CD4-positive, CD25-positive, alpha-beta regulatory T cell (primary cell): ENCODE measurements at places on chromosomes 1 and 21. TPM values are rescaled to one million over a fixed set of nuclear protein-coding genes. Genes with fewer than 3 reads are reported as not detected.

Gene OR6N1
- total RNA-seq, result not detected

Gene CENPF
- 7.9 TPM for total RNA-seq

Gene LENEP
- total RNA-seq, result not detected

- no peak for DNase-seq
- no peak overlapping the region for H3K4me3 ChIP-seq
- H3K4me1 ChIP-seq, result peaks cover 9% of the 10 kb centered on the region
Measured at GRCh38 chr21:44509539-44509938, 30.5 kb downstream of the KRTAP10-1 start.

GRCh38 chr1:166127003-166127402, 39.8 kb downstream of the FAM78B start:
- DNase-seq, result no peak
- no peaks in the 10 kb centered on the region for H3K4me1 ChIP-seq
- H3K27ac ChIP-seq, result no peak overlapping the region
- no peak overlapping the region for H3K4me3 ChIP-seq
- H3K36me3 ChIP-seq, result no peaks in the 10 kb centered on the region
- H3K27me3 ChIP-seq, result no peaks in the 10 kb centered on the region

DNA sequence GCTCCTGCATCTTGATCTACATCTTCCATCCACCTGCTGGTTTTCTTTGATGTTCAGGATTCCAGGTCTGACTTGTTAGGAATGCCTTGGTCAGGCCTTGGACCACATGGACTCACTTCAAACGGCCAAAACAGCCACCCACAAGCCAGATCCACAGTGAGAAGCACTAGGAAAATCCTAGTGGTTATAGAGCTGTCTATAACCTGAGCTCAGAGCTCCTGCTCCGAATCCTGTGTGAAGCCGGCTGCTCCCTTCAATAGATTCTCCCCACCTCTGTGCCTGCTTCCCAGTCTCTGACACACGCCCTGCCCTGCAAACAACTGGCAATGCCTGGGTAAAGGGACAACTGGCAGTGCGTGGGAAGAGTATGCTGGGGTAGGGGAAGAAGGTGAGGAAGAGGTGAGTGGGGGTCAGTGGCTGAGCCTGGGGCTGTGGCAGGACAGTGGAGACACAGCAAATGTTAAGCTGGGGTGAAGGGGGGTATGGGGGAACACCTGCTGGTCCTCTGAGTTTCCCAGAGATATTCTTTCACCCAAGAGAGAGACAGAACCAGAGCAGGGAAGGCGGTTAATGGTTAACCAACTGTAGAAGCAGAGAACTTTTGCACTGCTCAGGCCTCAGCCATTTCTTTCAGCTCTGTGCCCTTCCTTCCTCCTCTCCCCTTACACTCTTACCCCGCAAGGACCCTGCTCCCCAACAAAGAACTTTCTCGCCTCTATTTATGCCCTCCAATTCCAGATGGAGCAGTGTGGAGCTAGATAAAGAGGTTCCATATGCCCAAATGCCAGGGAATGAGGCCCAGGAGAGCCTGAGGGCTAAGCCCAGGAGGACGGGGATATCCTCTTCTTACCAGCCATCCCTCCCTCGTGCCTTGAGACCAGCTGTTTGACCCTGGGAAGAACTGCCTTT, 4.5 kb downstream of the PLXNA2 start:
- H3K36me3 ChIP-seq, result no peaks in the 10 kb centered on the region
- no peak for DNase-seq
- peaks cover 17% of the 10 kb centered on the region for H3K4me1 ChIP-seq
- no peak overlapping the region for H3K4me3 ChIP-seq
- H3K27me3 ChIP-seq, result peaks cover 31% of the 10 kb centered on the region

DNA sequence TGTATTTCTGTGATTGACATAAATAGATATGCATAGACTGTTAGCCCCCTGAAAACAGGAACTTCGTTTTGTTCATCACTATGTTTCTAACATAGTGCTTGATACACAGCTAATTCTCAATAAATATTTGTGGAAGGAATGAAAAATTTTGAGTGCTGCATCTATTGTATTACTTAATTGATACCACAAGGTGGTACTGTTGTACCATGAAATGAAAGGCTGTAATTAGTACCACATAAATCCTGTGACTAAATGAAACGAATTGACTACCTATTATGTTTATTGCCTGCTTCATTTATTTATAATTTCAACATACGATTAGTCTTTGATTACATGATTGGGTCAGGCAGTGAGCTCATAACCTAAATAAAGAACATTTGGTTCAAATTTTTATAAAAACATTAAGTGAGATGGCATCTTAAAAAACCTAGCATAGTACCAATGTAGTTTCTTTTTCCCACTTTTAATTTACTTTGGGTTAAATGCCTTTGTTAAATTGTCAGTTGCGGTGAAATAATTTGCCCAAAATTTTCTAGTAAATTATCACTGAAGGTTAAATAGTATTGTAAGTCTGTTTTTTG, 15.0 kb upstream of the TGFB2 start:
- peaks cover 6% of the 10 kb centered on the region for H3K36me3 ChIP-seq
- H3K4me3 ChIP-seq, result no peak overlapping the region
- H3K27ac ChIP-seq, result no peak overlapping the region
- H3K4me1 ChIP-seq, result no peaks in the 10 kb centered on the region

- no peak overlapping the region for H3K27ac ChIP-seq
- no peak overlapping the region for H3K4me3 ChIP-seq
- H3K27me3 ChIP-seq, result no peaks in the 10 kb centered on the region
Measured at GRCh38 chr1:8723010-8723409, 94.4 kb downstream of the RERE start.

- no peaks in the 10 kb centered on the region for H3K36me3 ChIP-seq
- no peak for DNase-seq
- no peak overlapping the region for H3K27ac ChIP-seq
- no peak overlapping the region for H3K4me3 ChIP-seq
- no peaks in the 10 kb centered on the region for H3K4me1 ChIP-seq
Measured at GRCh38 chr1:160158031-160158430, 6.6 kb downstream of the ATP1A4 start.

GRCh38 chr1:40042341-40042740, 1.8 kb downstream of the CAP1 start:
- peaks cover 18% of the 10 kb centered on the region for H3K36me3 ChIP-seq
- DNase-seq, result no peak
- peaks cover 84% of the 10 kb centered on the region for H3K4me1 ChIP-seq
- no peaks in the 10 kb centered on the region for H3K27me3 ChIP-seq

- no peaks in the 10 kb centered on the region for H3K36me3 ChIP-seq
- DNase-seq, result no peak
- H3K4me3 ChIP-seq, result no peak overlapping the region
- H3K27me3 ChIP-seq, result no peaks in the 10 kb centered on the region
- H3K27ac ChIP-seq, result no peak overlapping the region
Measured at GRCh38 chr1:243763806-243764205, 86.2 kb downstream of the AKT3 start.

DNA sequence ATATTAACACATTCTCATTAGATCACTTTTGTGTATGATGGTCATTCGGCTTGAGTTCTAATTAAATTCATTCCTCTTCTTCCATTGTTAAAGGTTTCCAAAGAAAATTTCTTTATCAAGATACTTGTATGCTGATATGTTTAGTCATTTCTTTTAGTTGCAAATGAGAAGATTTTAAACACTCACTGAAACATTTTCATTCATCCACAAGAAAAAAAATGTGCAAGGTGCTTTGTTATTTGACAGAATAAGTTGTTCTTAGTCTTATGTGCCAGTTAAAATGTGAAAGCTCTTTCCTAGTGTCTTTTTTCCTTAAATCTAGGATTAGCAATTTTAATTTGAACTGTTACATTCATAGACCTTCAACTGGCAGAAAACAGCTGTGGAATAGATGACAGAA, 727.0 kb upstream of the NEGR1 start:
- H3K36me3 ChIP-seq, result no peaks in the 10 kb centered on the region
- no peak for DNase-seq
- H3K4me3 ChIP-seq, result no peak overlapping the region
- H3K27ac ChIP-seq, result no peak overlapping the region

DNA sequence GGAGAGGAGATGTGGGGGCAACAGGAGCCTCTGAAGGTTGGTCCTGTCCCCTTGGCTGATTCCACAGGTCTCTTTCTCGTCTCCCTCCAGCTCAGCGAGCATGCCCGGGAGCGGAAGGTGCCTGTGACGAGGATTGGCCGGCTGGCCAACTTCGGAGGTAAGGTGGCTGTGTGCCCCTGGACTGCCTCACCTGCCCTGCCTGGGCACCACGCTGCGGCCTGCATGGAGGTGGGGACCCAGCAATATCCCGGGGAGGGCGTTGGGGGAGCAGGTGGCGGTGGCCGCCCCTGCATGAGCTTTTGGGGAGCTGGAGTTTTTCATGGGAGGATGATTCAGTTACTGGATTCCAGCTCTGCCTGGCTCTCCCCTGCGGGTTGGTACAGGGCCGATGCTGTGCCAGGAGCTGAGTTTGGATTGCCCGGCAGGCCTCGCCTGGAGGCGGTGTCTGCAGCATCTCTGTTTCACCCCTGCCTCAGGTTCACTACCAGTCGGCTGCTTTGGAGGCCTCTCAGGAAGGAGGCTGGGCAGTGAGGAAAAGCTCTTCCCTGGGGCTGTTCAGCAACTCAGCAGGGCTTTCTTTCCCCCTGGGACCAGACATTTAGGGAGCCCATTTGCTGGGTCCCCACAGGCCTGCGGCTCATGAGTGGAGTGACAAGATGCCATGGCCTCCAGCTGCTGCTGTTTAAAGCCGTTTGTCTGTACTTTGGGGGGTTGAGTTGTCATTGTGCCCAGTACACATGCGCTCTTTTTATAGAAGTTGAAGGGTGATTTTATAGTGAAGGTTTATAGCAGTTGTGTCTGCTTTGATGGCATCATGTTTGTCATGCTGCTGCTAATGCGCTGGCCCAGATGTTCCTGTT, 25.7 kb downstream of the COQ8A start:
- H3K4me1 ChIP-seq, result no peaks in the 10 kb centered on the region
- no peak overlapping the region for H3K4me3 ChIP-seq
- no peak overlapping the region for H3K27ac ChIP-seq
- DNase-seq, result no peak

GRCh38 chr1:201748335-201748734, 80.6 kb upstream of the IPO9 start:
- DNase-seq, result no peak
- no peaks in the 10 kb centered on the region for H3K36me3 ChIP-seq
- H3K27me3 ChIP-seq, result peaks cover 5% of the 10 kb centered on the region
- H3K4me3 ChIP-seq, result no peak overlapping the region
